ENCODE measurements at places on chromosomes 11 and 22.

GRCh38 chr22:45548991-45549761, 46.5 kb downstream of the FBLN1 start:
- peak; percentile 90 for DNase-seq

DNA sequence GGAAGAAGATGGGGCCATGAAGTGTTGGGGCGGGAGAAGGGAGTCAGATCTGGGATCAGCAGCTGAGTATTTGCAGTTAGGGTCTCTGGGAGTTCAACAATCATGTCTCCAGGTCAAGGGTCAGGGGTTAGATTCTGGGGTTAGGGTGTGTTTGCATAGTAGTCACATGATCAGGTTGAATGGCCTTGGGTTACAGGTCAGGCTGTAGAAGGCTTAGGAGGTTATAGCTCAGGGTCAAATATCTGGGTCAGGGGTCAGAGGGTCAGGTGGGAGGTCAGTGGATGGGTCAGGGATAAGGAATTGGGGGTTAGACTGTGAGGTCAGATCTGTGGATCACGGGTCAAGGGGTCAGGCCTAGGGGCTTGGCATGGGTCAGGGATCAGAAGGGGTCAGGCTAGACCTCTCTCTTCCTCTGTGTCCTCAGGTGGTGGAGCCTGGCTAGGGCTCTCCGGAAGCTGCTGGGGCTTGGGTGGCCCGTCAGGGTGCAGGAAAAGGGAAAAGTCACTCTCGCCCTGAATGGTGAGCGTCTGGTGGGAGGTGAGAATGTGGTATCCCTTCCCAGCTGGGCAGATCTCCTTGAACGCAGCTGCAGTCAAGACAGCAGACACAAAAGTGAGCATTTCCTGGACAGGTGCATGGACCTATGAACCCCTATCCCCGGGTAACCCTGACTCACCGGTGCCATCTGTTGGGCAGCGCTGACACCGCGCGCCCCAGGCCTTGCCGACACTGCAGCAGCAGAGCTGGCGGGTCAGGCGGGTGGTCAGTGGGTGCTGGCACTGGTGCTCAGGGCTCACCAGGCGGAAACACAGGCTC, 6.4 kb downstream of the LTBP3 start:
- no peak for DNase-seq

- no peak for DNase-seq
Measured at GRCh38 chr22:36743011-36743410, 32.9 kb downstream of the IFT27 start.

DNA sequence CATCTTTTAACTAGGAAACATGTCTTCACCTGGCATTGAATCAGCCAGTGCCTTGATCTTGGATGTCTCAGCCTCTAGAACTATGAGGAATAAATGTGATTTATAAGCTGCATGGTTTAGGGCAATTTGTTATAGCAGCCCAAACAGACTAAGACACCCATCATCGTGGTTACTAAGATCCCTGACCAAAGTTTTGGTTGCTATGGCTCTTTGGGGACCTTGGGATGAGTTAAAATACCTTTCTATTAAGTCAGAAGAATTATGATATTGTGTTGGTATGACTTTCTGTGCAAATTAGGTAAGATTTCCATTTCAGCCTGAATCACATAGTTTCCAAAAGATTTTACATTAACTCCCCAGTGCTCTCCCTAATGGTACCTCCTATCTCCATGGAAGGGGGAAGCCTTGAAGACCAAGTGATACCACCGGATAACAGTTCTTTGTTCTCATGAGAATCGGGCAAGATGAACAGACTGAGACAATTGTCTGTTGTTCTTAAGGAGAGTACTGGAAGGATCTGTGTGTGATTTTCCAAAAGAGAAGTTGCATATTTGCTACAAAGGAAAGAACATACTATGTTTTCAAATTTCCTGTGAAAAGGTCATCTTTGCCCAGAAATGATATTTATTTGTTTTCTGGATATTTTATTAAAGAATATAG, 60.4 kb upstream of the UBASH3B start:
- DNase-seq = no peak

GRCh38 chr22:28538922-28539321, 140.7 kb downstream of the TTC28 start:
- no peak for DNase-seq

- DNase-seq = no peak
Measured at GRCh38 chr22:32832174-32832573, 30.7 kb downstream of the TIMP3 start.

DNA sequence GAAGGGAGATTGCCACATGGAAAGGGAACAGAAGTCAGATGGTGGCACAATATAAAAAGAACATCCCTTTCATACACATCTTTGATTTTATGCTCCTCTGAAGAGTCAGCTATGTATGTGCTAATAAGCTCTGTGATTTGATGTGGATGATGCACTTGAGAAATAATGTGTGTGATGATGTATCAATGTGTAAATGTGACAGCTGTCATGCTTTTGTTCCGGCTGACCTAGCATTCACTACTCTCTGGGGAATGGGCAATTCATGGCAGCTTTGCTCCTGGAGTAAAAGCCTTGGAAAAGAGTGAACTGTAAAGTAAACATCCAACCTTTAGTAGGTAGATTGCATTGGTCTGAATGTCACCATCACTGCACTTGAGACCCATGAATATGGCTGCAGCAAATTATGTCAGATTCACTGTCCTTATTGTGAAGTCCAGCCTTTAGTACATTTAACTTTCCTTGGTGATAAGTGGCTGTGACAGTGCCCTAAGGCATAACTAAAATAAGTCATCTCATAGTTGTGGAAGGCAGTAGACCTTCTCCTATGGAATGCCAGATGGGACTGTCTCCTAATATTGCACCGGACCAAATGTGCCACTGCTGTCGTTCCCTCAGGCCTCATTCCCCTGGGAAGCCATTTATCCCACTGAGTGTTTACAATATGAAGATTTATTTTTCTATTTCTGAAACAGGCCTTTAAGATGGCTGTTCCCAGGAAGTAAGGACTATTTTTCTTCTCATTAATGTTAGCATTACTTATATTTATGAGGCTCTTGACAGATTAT, 178.2 kb upstream of the CCDC90B start:
- no peak for DNase-seq

DNA sequence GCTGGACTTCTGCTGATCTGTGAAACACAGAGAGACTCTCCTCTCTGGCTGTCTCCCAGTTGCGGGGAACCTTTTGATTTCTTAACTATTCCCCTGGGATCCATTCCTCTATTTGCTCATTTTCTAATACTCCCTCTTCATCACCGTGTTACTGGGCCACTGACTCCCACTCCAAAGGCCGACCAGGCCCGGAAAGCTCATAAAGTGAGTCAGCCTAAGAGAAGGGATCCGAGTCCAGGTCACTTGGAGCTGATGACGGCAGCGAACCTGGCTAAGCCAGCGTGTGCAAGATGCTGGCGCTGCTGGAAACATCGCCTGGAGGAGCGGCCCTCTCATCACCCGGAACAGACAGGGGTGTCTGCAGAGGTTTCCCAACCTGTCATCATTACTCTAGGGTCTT, 112.8 kb downstream of the FBXO7 start:
- peak; percentile 69 for DNase-seq

GRCh38 chr11:114846416-114846791, 168.1 kb downstream of the NXPE2 start:
- peak; percentile 79 for DNase-seq

GRCh38 chr11:76559346-76559745, 111.2 kb downstream of the LRRC32 start:
- no peak for DNase-seq

DNA sequence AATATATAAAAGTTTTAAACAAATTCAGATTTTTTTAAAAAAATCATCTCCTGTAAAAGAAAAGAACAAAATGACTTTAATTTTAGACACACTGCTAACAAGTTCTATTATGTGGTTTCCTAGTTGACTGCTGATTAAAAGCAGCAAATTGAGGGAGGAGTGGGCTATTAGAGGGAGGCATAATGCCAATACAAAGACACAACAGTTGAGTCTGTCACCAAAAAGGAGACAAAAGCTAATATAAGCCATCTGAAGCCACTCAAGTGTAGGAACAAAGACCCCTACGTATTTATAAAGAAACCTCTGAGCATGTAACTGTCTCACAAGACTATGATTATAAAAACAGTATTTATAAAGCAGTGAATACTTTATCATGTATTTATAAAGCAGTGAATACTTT, 28.6 kb downstream of the TMEM123 start:
- no peak for DNase-seq
